Activated CD8-positive, alpha-beta T cell treated with anti-CD3 and anti-CD28 coated beads, Interleukin-2, amount 10 ng/mL, durations not matched to agents 7 days and 5 days (primary cell): ENCODE measurements at places on chromosomes 11 and 22. TPM values are rescaled to one million over a fixed set of nuclear protein-coding genes. Genes with fewer than 3 reads are reported as not detected.

- no peak for DNase-seq
Observed at GRCh38 chr11:83773950-83774880, 488.0 kb upstream of the CCDC90B start.

Gene LIF
- 569 TPM for total RNA-seq

DNA sequence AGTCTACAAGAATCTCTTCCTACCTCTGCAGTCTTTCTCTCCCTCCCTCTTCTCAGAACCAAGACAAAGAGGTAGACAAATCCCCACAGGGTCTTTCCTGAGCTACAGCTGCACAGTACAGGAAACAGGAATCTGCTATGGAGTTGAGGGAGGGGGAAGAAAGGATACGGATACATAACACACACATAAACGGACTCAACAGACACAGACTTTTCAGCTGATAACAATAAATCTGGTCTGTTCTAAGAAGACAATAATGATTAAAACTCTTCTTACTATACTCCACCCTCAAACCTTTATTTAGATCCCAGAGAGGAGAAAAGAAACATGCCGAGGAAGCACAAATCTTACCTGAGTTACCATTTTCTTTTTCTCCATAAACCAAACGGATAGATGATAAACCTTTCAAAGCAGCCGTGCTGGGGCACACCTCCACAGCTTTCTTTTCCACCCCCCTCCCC, 122.2 kb downstream of the APOL5 start:
- DNase-seq: no peak

Gene SEC14L6
- not detected for total RNA-seq

- DNase-seq: no peak
Observed at GRCh38 chr22:35480627-35481550, 59.7 kb upstream of the RASD2 start.

DNA sequence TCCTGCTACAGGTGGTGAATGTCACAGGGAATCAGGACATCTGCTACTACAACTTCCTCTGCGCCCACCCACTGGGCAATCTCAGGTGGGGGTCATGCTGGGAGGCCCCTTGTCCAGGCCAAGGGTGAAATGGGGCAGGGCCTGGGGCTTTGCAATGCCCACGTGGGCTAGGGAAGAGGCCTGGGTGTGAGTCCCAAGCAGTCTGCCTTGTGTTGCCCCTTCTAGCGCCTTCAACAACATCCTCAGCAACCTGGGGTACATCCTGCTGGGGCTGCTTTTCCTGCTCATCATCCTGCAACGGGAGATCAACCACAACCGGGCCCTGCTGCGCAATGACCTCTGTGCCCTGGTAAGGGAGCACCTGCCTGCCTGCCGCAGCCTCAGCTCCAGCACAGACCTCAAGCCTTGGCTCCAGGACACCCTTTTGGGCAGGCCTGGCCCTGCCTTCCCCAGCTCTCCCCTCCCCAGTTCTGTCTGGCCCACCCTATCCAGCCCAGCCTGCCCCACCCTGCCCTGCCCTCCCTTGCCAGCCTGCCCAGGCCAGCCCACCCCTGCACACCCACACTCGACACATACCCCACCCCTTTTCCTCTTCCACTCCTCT, 9.1 kb upstream of the TAGLN start:
- DNase-seq: no peak

Gene SLC37A2
- 0.61 TPM for total RNA-seq

GRCh38 chr11:61018059-61018458, 46.6 kb downstream of the CD6 start:
- DNase-seq: no peak

DNA sequence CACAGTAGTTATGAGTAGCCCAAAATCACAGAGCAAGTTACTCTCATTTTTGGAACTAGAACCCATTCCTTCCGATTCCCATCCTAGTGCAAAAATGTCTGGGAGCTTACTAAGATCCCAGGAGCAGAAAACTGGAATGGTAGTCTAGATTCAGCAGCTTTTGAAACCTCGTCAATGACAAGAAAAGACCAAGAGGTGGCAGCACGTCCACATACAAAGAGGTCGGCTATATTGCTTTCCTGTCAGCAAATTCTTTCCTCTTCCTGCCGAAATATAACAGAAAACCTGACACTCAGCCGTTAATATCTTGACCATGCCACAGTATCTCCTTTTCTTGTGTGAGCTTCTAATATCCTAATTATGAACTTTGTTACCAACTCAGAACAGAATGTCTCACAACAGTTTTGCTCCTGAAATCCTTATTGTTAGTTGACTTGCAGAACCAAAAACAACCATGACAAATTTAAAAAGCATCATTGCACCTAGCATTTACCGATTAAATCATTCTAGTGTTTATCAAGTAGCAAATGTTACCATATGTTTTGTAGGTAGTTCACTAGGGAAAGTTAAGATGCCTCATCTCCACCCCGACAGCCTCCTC, 92.8 kb upstream of the OR9G4 start:
- peak; percentile 49 for DNase-seq
